RPMI8226 (cell line): ENCODE measurements at places on chromosomes 1 and 21.

DNA sequence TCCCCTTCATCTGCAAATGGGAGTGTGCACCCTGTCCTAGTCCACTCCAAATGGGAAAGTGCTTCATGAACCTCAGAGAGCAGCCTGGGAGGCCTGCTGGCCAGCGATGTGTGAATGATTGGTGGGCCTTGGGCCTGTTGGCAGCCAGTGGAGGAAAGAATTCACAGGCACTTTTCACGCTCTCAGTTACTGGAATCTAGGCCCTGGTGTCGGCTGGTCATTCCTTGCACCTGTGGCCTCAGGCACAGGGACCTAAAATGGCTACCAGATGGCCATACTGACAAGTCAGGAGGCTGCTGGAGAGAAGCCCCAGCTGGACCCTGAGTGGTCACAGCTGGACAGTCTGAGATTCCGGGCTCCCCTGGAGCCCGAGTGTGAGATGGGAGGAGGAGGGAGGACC lies 18.4 kb upstream of the EDN2 start:
- DNase-seq: no peak

DNA sequence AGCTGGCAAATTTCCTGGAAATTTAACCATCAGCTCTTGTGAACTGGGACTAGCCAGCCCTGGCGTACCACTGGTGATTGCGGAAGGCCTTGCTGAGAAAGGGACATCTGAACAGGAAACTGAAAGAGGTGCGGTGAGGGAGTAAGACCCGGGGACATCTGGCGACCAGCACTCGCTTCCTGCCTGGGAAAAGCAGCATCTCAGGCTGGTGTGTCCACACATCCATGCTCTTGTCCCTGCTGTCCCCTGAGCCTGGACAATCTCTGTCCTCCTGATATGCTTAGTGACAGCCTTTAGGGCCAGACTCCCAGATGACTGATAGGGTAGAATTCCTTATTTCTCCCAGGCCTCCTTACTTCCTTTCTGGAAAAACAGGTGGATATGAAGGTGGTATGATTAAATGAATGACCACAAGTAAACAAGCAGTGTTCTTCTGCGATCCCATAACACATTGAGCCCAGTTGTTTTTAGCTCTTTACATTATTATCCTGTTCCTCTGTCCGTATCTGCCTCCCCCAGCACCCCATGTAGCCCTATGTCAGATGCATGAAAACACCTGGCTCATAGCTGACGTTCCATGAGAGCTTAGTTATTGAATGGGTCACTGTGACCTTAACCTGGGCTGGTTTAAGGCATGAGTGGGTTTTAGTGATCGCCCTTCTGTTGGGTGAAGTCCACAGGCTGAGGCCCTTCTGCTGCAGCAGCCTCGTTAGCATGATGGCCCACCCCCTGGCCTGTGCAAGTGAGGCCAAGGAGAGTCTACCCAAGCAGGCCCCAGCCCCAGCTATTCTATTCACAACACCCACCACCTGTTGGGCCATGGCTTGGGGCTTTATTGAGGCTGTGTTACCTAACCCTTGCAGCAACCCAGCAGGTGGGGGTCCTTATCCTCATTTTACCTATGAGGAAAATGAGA lies 76.1 kb upstream of the GADD45A start:
- DNase-seq: no peak

DNA sequence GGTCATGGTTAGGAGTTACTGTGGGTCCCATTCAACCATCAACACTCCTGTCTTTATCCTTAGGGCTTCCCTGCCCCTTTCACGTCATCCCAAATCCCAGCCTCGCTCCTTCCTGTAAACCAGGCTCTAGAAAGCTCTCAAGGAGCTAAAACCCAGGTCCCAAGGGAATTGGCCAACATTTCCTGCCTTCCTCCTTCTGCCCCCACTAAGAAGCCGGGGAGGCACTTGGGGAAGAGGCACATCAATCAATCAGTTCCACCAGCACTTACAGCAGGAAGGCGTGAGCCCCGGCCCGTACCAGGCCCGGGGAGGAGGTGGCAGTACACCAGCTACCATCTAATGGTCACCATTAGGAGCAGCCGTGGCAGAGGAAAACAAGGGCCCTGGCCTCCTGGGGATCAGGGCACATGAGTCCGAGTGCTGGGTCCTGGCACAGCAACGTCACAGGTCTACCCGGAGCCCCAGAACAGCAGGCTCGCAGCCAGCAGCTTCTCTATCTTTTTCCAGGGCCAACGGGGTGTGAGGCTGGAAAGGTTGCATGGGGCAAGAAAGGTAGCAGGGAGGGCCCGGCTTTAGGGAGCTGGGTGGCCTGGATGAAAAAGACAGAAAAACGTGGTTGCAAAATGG lies 108.6 kb downstream of the CASZ1 start:
- DNase-seq: no peak

- no peak for DNase-seq
These were observed 20.0 kb upstream of the ALDH4A1 start for GRCh38 chr1:18922319-18922726.

GRCh38 chr1:18783705-18784481 lies 75.6 kb downstream of the TAS1R2 start:
- no peak for DNase-seq

- DNase-seq: no peak
These were observed 15.3 kb upstream of the PLA2G4A start for GRCh38 chr1:186813420-186813819.

DNA sequence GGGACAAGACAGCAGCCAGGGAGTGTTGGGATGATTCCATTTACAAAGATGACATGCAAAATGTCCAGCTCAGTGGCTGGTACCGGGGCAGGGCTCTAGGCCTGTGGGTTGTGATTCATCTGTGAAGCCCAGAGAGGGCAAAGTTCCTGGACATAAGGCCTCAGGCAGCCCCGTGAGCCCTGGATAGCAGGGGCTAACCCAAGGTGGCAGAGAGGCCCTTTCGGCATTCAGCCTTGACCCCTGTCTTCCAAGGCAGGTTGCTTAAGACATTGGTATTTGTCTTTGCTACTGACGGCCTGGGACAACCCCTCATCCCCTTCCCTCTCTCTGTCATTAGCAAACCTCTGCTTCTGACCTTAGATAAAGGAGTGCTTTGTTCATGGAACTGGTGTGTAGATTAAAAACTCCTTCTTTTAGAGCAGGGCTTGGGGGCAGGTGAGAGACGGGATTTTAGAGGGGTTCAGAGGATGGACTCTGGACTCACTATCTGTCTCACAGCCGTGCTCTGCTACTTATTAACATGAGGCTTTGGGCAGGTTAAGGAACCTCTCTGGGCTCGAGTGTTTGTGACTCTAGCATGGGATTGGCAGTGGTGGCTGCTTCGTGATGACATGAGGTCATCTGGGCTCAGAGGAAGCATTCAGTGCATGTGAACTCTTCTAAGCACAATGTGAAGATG lies 36.3 kb downstream of the TMEM51 start:
- no peak for DNase-seq

DNA sequence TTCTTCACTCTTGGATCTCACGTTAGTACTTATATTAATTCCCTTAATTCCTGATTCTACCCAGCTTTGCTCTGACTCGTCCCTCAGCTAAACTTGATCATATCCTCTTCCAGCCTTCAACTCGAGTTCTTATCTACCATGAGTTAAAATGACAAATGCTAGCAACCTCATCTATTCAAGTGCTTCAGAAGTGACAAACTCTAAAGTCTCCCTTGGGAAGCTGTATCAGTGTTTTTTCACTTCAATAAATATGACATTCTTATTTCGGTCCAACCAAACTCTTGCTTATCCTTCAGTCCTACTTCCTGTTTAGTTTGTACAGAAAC lies 75.3 kb downstream of the FOXJ3 start:
- no peak for DNase-seq

DNA sequence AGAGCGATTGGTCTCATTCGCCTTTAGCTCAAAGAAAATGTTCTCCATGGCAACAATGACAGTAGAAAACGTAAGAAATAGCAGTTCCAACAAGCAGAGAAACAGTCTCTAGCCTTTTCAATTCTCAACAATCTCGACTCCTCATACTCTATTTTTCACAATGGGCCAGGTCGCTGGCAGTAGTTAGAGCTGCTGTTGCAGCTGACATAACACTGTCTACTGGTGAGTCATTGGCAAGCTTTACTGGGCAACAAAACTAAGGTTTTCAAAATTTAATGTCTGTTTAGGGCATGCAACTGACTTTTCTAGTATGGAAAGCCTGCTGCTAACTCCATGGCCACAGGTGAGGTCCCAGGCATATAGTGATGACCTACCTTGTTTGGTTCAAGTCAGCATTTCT lies 221.1 kb upstream of the KAZN start:
- no peak for DNase-seq

- no peak for DNase-seq
These were observed 27.6 kb downstream of the KIRREL1 start for GRCh38 chr1:158020886-158021620.

DNA sequence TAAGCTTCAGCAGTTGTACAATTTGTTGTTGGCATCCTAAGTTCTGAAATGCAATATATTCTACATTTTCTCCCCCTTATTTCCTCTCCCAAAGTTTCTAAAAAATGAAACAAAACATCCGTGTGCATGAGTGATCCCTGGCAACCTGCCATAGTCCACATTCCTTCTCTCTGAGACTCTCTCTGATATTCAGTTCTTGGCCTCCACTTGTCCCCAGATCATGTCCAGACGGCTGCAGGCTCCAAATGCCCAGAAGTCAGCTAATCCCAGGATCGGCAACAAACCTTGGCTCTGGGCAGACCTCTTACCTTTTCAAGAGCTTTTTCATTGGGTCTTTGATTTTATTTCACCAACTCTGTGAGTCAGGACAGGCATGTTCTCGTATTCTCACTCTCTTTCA lies 187.8 kb downstream of the ETS2 start:
- DNase-seq: peak; percentile 37

- DNase-seq: no peak
These were observed 136.0 kb downstream of the PLXNA2 start for GRCh38 chr1:208108213-208108608.

- no peak for DNase-seq
These were observed 17.5 kb downstream of the TRABD2B start for GRCh38 chr1:47979724-47980123.

DNA sequence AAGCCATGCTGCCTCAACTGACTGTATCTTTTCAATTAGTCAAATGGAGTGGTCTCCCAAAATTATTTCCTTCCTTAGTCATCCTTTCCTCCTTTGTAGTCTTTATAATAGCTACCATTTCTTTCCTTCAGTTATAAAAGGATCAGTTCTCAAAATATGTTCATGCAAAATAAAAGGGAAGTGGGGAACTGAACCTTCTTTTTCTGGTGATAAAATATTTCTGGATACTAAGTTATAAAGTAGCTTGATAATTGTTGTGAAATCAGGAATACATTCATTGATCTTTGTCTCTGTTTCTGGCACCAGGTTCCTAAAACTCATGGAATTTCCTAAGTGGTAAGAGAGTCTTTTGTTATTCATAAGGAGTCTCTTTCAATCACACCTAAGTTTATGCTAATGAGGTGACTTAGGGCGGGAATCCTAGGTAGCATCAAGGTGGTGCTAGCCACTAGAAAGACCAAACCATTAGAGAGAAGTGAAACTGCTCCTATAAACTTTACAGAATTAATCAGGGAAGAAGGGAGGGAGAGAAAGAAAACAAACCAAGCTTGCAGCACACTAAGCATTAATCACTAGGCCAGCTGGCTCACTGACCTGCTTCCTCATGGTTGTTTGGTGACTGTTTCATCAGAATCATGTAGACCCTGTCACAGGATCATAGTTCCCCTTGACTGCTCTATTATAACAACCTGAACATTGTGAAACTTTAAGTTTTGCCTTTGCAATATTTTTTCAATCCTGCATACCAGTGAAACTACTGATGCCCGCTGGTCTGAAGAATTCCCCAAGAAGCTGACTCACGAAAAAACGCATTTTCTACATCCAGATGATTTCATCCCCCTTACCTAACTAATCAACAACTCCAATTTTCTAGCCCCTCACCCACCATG lies 161.6 kb upstream of the PTBP2 start:
- peak; percentile 8 for DNase-seq

GRCh38 chr1:95451054-95451453 lies 217.0 kb downstream of the RWDD3 start:
- DNase-seq: peak; percentile 5

- peak; percentile 70 for DNase-seq
These were observed 10.9 kb downstream of the WNT4 start for GRCh38 chr1:22131875-22132486.

DNA sequence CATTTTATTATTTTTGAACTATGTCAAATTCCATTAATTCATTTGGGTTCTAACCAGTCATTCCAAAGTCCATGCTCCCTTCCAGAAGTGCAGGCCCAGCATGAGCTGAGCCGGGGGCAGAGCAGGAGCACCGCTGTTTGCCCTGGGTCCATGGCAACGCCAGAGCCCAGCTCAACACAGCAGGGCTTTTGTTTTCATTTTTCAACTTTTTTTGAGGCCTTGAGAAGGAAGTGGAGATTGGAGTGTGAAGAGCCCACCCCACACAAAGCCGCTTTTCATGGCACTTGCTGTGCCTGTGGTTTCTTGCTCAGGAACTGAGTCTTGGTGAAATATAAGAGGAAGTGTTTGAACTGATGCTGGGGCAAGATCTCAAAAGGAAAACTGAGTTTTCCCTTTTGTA lies 13.2 kb upstream of the PRMT2 start:
- no peak for DNase-seq

GRCh38 chr1:106700211-106700610 lies 356.3 kb upstream of the PRMT6 start:
- no peak for DNase-seq

DNA sequence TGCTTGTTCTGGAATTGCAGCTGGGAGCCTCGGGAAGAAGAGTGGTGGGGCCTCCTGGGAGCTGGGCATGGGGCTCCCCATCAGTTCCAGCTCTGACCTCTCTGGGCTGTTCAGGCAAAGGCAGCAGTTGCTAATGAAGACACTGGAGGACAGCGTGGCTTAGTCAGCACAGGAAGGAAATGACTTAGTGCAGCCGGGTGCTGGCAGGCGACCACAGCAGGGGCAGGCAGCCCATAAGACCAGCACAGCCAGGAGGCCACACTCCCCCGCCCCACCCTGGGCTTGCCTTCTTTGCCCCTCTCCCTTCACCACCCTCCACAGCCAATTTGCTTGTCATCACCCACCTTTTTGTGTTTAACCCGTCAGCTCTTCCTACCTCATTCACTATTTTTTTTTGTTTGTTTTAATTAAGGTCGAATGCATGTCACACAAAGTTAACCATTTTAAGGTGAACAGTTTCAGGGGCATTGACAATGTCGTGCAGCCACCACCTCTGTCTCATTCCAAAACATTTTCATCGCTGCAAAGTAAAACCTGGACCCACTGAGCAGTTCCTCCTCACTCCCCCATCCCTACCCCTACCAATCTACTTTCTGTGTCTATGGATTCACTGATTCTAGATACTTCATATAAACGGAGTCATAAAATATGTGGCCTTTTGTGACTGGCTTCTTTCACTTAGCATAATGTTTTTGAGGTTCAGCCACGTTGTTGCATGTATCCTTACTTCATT lies 10.9 kb downstream of the OLIG2 start:
- peak; percentile 73 for DNase-seq
